ENCODE measurements at places on chromosomes 6 and 20.

- no peak for DNase-seq
Observed at GRCh38 chr6:30741789-30742315, 635 bp downstream of the FLOT1 start.

DNA sequence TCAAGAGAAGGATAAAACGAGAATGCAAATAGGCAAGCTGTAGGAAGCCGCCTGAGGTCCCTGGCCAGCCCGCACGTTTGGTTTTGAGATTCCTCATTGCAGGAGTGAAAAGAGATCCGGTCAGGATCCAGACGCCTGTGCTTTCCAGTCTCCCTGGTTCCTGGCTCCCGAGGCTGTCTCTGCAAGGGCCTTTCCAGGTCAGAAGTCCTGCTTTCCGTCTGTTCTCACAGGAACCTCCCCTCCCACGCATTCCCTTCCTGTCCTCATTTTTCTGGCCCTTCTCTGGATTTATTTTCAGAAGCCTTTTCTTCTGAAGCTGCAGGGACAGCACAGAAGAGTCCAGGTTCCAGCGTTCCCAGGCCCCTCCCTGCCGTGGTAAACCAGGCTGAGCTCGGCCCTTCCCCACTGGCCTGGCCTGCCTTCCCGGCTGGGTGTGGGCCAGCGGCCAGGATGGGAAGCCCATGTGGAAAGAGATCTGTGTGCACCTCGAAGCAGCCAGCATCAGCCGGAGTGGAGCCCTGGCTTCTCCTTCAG, 54.0 kb downstream of the TMEM242 start:
- no peak for DNase-seq

DNA sequence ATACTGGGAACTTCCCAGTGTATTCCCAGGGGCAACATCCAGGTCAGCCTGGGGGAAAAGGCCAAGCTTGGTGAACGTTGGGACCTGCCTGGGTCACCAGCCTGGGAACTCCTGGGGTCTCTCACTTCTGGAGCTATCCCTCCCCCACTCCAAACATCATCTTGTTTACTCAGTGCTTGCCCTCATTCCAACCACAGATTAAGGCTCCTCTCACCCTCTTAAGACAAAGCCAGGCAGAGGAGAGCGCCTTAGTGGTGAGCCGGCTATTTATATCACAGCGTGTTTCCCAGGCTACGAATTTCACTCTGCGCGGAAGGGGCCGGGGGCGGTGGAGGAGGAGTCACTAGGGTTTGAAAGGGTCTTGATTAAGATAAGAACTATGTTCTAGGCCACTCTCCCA, 12.1 kb downstream of the PRPH2 start:
- no peak for DNase-seq

GRCh38 chr6:24431045-24431451, 28.3 kb downstream of the MRS2 start:
- DNase-seq = peak; percentile 35

GRCh38 chr6:82088978-82089771, 158.4 kb downstream of the IBTK start:
- DNase-seq = no peak

DNA sequence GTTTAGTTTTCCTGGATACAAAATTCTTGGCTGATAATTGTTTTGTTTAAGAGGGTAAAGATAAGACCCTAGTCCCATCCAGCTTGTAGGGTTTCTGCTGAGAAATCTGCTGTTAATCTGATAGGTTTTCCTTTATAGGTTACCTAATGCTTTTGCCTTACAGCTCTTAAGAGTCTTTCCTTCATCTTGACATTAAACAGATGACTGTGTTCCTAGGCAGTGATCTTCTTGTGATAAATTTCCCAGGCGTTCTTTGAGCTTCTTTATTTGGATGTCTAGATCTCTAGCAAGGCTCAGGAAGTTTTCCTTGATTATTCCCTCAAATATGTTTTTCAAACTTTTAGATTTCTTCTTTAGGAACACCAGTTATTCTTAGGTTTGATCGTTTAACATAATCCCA, 134.0 kb downstream of the MAP3K4 start:
- no peak for DNase-seq

DNA sequence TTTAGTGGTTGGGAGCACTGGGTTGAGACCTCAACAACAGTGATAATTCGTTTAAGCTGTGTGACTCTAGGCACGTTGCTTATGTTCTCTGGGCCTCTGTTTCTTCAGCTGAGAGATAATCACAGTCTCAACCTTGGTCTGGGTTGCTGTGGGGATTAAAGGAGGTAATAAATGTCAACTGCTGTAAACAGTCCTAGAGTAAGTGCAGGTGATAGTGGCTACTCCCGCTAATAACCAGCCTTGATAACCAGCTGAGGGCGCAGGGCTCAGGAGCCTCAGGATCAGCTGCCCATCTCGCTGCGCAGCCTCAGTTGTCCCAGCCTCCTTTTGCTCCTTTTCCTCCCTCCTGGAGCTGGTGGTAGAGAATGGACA, 58.0 kb downstream of the JARID2 start:
- DNase-seq = no peak

- no peak for DNase-seq
Observed at GRCh38 chr20:56451056-56451765, 17.2 kb upstream of the RTF2 start.

DNA sequence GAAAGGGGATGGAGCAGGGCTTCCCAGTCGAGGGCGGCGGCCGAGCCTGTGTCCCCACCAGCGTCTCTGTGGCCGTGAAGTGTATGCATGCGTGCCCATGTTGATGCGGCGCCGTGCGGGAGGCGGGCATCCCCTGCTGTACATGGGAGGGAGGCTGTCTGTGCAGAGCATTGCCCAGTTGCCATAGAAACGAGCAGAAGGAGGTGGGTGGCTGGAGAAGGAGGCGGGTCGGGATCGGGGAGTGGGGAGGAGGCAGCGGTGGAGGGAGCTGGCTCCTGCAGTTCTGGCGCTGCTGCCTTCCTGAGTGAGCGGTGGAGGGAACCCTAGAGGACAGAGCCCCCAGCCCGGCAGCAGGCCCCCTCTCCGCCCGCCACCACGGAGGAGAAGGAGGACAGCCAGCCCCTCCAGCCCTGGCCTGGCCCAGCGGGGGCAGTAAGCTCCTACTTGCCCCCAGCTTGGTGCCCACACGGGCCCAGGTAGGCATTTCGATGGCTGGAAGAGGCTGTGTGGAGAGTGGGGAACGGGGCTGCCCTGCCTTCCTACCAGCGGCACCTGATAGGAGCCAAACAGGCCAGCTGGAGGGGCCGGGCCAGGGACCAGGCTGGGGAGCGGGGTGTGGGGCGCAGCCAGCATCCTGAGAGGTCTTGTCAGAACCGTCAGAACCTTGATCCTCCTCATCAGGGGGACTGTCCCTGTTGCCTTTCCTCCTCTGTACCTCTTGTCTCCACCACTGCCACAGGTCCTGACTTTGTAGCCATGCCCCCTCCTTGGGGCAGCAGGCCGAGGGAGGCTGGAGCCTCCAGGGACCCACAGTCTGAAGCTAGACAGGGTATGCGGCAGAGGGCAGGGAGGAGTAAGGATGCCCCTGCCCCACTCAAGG, 41.3 kb downstream of the SPDEF start:
- no peak for DNase-seq

DNA sequence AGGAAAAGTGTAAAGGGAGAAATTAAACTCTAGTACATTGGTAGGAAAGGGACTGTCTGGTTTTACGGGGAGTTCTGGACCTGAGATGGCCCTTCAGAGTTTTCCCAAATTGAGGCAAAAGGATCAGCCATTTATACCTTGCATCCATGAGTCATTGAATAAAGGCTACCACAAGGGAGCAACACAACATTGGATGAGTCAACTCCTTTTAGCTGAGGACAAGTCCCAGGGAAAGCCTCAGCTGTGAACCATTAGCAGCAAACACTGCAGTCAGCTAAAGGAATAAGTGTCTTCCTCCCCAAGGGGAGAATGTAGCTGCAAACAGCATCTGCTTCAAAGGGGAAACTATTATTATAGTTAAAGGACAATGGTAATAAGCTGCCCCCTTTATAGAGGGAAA, 468.7 kb upstream of the ID4 start:
- DNase-seq = no peak

GRCh38 chr6:54718541-54719023, 128.0 kb upstream of the FAM83B start:
- DNase-seq = no peak

DNA sequence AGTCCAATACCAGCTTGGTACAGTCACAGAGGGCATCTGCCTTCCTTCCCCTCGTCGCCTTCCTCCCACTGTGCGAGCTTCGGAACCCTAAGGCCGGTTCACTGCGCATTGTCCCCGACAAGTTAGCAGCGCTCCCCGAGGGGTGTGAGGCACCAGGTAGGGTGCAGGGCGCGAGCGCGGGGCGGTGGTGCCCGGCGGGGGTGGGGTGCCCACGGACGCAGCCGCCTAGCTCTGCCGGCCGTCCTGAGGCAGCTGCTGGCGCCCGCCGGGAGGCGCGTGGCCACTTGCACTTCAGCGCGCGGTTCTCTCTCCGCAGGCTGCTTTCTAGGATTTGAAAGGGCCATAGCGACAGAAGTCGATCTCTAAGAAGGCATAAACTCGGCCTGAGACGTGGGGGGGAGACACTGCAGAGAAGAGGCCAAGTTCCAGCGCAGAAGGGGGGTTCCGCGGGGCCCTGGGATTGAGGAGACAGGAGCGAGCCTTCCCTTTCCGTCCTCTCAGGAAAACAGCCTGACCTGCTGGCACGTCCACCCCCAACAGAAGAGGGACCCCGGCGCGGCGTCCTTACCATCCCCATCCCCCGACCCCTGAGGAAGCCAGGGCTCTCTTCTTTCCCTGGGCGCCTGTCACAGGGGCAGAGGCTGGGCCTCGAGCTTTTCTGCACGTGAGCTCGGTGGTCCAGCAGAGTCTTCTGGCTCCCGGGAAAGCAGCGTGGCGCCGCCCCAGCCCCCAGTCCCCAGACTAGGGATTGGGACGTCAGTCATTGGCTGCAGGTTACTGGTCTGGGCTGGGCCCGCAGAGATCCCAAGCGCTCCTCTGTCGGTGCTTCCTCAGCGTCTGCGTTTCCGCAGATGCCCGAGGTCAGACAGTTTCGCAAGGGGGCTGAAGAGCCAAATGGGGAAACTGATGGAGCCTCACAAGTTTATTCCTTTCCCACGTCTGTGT, 15.6 kb upstream of the PRDM13 start:
- no peak for DNase-seq

DNA sequence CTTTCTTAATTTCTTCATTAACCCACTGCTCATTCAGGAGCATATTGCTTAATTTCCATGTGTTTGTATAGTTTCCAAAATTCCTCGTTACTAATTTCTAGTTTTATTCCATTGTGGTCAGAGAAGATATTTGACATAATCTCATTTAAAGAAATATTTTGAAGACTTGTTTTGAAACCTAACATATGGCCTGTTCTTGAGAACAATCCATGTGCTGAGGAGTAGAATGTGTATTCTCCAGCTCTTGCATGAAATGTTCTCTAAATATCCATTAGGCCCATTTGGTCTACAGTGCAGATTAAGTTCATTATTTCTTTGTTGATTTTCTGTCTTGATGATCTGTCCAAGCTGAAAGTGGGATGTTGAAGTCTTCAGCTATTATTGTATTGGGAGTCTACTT, 251.7 kb downstream of the ALDH8A1 start:
- no peak for DNase-seq

GRCh38 chr6:5896476-5897200, 110.1 kb downstream of the NRN1 start:
- no peak for DNase-seq

- no peak for DNase-seq
Observed at GRCh38 chr6:140095532-140095931, 721.1 kb upstream of the CITED2 start.

- no peak for DNase-seq
Observed at GRCh38 chr6:100464903-100465700, at the start of gene SIM1. Gene SIM1 (minus strand): TSS chr6:100464921. CDS start chr6:100463468, 1,453 bp downstream.

GRCh38 chr20:24998121-24998520, 5.6 kb upstream of the APMAP start:
- DNase-seq = no peak

DNA sequence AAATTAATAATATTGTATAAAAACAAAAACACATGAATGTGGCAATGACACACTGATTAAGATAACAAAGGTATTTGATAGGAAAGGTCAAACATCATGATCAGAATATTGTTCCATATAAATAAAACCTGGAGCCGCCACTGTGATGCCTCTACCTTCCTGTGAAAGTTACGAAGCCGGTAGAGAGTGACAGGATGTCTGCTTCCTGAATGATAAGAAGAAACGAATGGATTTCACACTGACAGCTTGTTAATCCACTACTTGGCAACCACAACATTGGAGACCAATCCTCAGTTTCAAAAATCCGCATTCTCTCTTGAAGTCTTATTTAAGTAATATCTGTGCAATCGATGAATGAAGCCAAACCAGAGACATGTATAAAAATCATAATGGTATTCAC, 315.1 kb downstream of the HDGFL1 start:
- DNase-seq = peak; percentile 29

DNA sequence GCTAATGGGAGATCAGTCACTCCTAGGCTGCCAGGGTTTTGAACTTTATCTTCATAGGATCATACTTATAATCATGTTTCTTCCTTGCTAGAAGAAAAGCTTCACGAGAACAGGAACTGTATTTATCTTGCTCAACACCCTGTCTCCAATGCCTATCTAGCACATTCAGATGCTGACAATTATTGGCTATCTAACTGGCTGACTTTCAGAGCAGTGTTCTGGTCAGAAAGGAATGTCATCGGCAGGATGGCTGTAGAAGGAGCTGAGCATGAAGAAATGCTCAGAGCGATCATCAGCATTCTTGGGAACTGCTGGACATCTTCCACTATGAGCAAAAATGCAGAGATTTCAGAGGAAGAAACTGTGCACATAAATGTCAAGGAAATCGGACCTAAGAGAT, 628.0 kb upstream of the NRSN1 start:
- no peak for DNase-seq

GRCh38 chr20:50191065-50191543, 474 bp downstream of the CEBPB start:
- no peak for DNase-seq

DNA sequence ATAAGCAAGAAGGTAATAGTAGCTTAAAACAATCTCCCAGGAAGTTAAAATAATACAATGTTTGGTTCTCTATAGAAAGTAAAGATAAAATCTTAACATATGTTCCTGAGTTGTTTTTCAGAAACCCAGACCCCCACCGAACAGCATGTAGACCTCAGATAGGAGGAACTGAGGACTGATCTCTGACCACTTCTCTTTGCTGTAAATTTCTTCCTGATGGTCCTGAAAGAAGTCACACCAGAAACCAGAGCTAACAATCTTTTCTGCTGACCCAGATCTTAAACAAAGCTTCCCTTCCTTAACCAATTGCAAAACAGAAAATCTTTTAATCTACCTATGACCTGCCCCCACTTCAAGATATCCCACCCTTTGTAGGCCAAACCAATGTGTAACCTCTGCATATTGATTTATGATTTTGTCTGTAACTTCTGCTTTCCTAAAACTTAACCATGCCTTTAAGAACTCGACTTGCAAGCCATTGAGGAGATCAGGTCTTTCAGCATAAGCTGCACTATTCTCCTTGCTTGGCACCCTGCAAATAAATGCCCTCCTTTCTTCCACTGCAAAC, 21.9 kb upstream of the BEND6 start:
- no peak for DNase-seq

GRCh38 chr20:38515631-38516030, 43.0 kb downstream of the RALGAPB start:
- no peak for DNase-seq

GRCh38 chr20:1330075-1330830, 1.3 kb upstream of the SDCBP2 start:
- no peak for DNase-seq

- DNase-seq = no peak
Observed at GRCh38 chr6:105459864-105460263, 57.0 kb upstream of the PREP start.

- no peak for DNase-seq
Observed at GRCh38 chr20:15556869-15557268, 1016.4 kb downstream of the KIF16B start.

GRCh38 chr6:167688123-167688522, 138.6 kb upstream of the AFDN start:
- no peak for DNase-seq

Data from Jurkat, Clone E6-1 (cell line).